ENCODE measurements at places on chromosomes 4 and X. TPM values are rescaled to one million over a fixed set of nuclear protein-coding genes. Genes with fewer than 3 reads are reported as not detected.

TLR6 gene
- 1.8 TPM for total RNA-seq

GC gene
- total RNA-seq: not detected

- H3K4me1 ChIP-seq: peaks cover 8% of the 10 kb centered on the region
- H3K4me3 ChIP-seq: no peak overlapping the region
- peak; percentile 59 for DNase-seq
These were observed 33.4 kb upstream of the SRD5A3 start for GRCh38 chr4:55312489-55313101.

GRCh38 chr4:109355835-109356234, 53.4 kb upstream of the COL25A1 start:
- H3K27me3 ChIP-seq: no peaks in the 10 kb centered on the region
- H3K27ac ChIP-seq: no peak overlapping the region
- H3K4me3 ChIP-seq: no peak overlapping the region
- no peaks in the 10 kb centered on the region for H3K36me3 ChIP-seq

GRCh38 chr4:70280567-70280966, 38.2 kb downstream of the CSN3 start:
- DNase-seq: no peak
- H3K36me3 ChIP-seq: no peaks in the 10 kb centered on the region
- H3K27ac ChIP-seq: no peak overlapping the region
- no peak overlapping the region for H3K4me3 ChIP-seq

Data from heart right ventricle (tissue), 16 donors.